ENCODE measurements at places on chromosomes 7 and 10.

DNA sequence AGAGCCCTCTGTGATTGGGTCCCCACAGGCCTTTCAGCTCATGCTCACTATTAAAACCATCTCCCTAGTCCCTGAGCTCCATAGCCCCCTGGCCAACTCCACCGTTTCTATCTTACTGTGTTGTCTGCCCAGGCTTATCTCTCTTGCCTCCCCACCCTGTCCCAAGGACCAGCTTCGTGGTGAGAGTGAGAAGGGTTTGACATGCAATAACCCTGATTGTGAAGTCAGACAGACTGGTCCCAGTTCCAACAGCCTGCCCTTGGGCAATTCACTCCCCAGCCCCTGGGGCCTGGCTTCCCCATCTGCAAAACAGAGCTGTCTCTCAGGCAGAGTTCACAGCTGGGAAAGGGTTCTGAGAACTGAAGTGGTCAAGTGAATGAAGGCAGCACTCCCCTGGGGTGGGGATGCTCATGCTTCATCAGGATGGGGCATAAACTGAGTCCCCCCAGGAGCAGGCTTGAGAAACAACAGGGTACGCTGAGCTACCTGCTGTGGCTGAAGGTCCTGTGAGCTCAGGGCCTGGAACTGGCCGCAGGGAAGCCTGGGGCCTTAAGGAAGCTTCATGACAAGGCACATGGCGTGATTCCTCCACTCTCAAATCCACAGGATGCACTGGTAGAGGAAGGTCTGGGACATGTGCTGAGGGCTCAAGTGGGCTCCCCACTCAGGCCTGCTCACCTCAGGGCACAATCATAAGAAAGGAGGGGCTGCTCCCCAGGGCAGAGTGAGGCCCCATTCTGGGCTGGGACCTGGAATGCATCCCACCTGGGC lies 1.8 kb upstream of the PPIF start:
- DNase-seq: no peak

GRCh38 chr7:73735528-73735905 lies 3.1 kb downstream of the ABHD11 start:
- DNase-seq: no peak

DNA sequence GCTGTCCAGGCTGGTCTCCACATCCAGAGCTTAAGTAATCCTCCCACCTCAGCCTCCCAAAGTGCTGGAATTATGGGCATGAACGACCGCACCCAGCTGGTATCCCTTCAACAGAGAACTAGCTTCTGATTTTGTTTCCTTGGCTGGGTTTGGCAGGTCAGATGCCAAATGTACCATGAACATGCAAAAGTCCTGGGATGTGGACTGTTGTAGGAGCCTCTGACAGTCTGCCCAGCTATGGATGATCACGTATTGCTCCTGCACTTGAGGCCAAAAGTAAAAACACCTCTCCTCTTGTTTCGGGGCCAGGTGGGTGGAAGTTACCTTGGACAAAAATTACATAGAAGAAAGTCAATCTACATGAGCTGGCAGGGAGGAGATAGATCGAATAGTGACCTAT lies 699.5 kb downstream of the TYW1 start:
- no peak for DNase-seq

- no peak for DNase-seq
Observed at GRCh38 chr10:17655009-17655408, 11.1 kb downstream of the STAM start.

DNA sequence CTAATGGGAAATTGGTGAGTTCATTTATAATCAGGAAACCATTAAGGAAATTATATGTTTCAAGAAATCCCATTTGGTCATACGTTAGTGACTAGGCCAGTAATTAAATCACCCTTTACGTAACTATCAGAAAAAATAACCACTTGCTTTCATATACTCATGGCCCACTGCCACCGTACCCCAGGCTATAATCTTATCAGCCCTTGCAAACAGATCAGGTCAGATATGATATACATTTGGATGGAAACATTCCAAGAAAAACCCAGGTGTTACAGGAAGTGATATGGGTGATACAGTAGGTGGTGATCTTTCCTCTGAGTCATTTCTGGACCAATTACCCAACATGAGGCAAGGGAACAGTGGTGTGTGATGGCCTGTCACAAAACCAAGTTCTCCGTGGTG lies 481.0 kb upstream of the SEMA3A start:
- DNase-seq: no peak

Data from cortex of kidney (tissue), 1 donor.